ENCODE measurements at places on chromosomes 2 and 18. TPM values are rescaled to one million over a fixed set of nuclear protein-coding genes. Genes with fewer than 3 reads are reported as not detected.

OSBPL6 gene
- 3.0 TPM for total RNA-seq

DNA sequence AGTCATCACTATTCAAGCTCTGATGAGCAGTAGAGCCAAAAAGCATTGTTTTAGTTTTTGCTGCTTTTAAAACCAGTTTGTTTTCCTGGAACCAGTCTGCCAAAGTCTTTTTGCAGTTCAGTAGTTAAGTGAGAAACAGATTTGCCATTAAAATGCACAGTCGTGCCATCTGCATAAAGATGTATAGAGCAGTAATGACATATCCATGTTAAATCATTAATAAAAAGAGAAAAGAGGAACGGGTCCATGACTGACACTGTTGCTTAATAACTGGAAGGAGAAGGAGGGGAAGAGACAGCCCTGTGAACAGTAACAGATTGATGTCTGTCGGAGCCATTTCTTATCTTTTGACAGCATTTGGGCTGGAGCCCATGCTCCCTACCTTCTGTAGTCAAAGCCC, 704.6 kb downstream of the SATB2 start:
- no peak for DNase-seq

DNA sequence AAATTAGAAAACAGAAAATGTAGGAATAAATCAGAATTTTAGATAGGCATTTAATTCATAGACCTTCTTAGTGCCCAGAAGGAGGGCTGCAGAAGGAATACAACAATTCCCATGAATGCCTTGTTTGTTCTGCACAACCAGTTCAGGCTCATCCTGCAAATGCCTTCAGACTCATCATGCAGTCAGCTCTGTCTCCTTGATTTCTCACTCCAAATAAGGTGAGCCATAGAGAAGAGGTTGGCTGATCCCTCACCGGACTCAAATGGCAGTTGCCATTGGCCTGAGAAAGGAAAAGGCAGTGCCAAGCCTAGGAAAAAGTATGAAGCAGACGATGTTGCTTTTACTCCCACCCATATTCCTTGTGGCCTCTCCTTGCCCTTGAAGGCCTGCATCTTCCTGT, 50.3 kb downstream of the DSC3 start:
- DNase-seq = no peak

DNA sequence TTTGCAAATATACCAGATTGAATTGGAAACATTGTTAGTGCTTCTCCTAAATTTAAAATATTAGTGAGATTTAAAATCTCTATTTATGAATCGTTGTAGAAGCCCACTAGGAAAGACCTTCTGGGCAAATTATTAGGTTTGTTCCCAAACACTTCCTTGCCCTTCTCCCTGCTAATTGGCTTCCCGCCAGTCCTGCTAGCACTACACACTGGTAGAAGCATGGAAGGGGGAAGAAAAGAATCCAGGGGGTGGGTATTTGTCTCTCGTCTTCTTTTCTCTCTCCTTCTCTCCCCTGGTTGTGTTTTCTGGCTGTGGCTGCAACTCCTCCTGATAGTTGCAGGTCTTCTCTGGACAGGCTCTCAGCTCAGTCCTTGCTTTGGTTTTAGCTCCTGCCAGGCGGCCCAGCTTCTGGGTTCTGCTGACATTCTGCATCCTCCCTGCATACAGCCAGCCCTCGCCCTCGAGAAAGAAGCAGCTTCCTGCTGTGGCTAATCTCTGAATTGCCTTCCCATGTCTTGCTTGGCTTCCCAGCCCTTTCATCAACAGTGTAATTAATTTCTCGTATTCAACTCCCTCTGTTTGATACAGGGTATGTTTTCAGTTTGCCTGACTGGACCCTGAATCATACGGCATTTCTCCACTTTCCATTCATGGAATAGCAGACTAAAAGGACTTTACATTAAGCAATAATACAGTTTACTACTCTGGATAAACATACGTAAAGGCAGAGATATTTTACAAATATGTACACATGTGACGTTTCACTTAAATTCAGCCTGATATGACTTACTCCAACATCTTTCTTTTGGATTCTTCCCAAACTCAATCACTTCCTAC, 6.9 kb upstream of the PARD3B start:
- DNase-seq = no peak

DNA sequence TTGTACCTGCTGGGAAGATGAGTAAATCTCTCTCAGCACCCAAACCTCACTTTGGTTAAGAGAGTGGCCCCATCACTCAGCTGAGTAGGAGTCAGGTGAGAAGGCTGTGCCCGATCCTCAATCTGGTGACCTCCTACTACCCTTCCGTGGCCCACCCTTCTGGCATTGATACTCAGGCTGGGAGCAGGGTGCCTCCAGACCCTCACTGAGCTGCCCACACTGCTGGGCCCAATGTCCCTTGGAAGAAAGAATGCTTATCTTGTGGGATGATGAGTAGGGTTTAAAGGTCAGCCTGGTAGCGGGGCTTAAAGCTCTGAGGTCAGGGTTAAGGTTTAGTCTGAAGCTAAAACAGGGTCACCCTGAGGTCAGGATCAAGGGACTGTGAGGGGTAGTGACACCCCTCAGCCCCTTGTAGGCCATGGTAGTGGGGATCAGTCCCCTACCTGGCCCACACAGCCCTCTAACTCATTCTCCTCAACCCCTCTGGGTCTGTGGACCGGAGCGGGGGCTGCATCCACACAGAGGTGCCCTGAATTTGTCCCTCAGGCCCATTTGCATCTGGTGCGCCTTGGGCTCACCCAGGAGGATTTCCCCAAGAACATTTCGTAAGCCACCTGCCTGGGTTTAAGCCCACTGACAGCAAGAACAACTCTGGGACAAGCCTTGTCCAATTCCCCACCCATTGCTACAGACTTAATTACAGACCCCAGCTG, 123.8 kb downstream of the CYP26B1 start:
- DNase-seq = peak; percentile 0

GRCh38 chr2:18630541-18630940, 41.2 kb upstream of the NT5C1B start:
- no peak for DNase-seq

C2orf42 gene
- 7.9 TPM for total RNA-seq

- no peak for DNase-seq
These were observed 141.0 kb downstream of the NR4A2 start for GRCh38 chr2:156191527-156191926.

- no peak for DNase-seq
These were observed 76.1 kb downstream of the SCG2 start for GRCh38 chr2:223526106-223526505.

All from heart right ventricle (tissue), 16 donors.